A549 treated with ZK216348 at 1 μM for 4 hours (cell line): ENCODE measurements at places on chromosomes 2 and 18. TPM values are rescaled to one million over a fixed set of nuclear protein-coding genes. Genes with fewer than 3 reads are reported as not detected.

Gene AAK1
- total RNA-seq = 9.7 to 20.5 TPM (median 13.7 TPM) in 5 replicates

Gene SPP2
- not detected in 5 replicates for total RNA-seq

Gene CIB4
- total RNA-seq = 0.44 to 0.93 TPM (median 0.52 TPM) in 3 of 5 replicates, not detected in the others

Gene C1GALT1C1L
- 1.6 to 2.8 TPM (median 1.9 TPM) in 5 replicates for total RNA-seq

Gene PLEK
- total RNA-seq = not detected in 5 replicates

Gene SPC25
- total RNA-seq = 15.2 to 25.5 TPM (median 20.1 TPM) in 5 replicates

Gene SCN1A
- total RNA-seq = not detected in 5 replicates

Gene RGPD3
- 0.11 to 0.20 TPM (median 0.14 TPM) in 5 replicates for total RNA-seq

Gene C2orf72
- 5.3 to 8.1 TPM (median 6.5 TPM) in 5 replicates for total RNA-seq

Gene STON1
- total RNA-seq = 0.31 to 0.48 TPM (median 0.40 TPM) in 5 replicates

Gene TTC32
- 10.7 to 18.3 TPM (median 12.3 TPM) in 5 replicates for total RNA-seq

Gene KLHL30
- total RNA-seq = 0.19 to 0.37 TPM (median 0.26 TPM) in 5 replicates

Gene RFX8
- not detected in 5 replicates for total RNA-seq

Gene LDAH
- 16.9 to 24.1 TPM (median 18.0 TPM) in 5 replicates for total RNA-seq

Gene ADCYAP1
- not detected in 5 replicates for total RNA-seq

Gene LCT
- total RNA-seq = 0.04 to 0.06 TPM in 2 of 5 replicates, not detected in the others

Gene TRIM43
- not detected in 5 replicates for total RNA-seq

Gene MOCOS
- 2.6 to 4.8 TPM (median 2.7 TPM) in 5 replicates for total RNA-seq

Gene SKOR2
- total RNA-seq = not detected in 5 replicates

Gene HS1BP3
- 33.4 to 51.4 TPM (median 44.3 TPM) in 5 replicates for total RNA-seq

Gene SLC9A4
- not detected in 5 replicates for total RNA-seq

Gene ANKRD30B
- total RNA-seq = not detected in 5 replicates

Gene LIMS3
- not detected in 5 replicates for total RNA-seq

Gene DLX1
- 2.6 to 3.7 TPM (median 3.2 TPM) in 5 replicates for total RNA-seq

Gene SIGLEC15
- 0.05 to 0.12 TPM in 2 of 5 replicates, not detected in the others for total RNA-seq

Gene TGIF1
- total RNA-seq = 102 to 144 TPM (median 132 TPM) in 5 replicates

Gene GATA6
- 1.5 to 2.4 TPM (median 1.7 TPM) in 5 replicates for total RNA-seq

Gene CRYBA2
- not detected in 5 replicates for total RNA-seq

Gene GPD2
- total RNA-seq = 22.3 to 40.3 TPM (median 26.7 TPM) in 5 replicates

Gene IKZF2
- total RNA-seq = 0.09 to 0.33 TPM (median 0.19 TPM) in 4 of 5 replicates, not detected in the other

Gene MC5R
- total RNA-seq = not detected in 5 replicates

Gene MERTK
- 1.5 to 1.9 TPM (median 1.7 TPM) in 5 replicates for total RNA-seq

Gene ABCG5
- total RNA-seq = not detected in 5 replicates

Gene TRAK2
- total RNA-seq = 10.9 to 15.7 TPM (median 14.7 TPM) in 5 replicates

Gene DOK6
- not detected in 5 replicates for total RNA-seq

Gene RND3
- total RNA-seq = 48.7 to 72.5 TPM (median 58.7 TPM) in 5 replicates

Gene SMYD1
- not detected in 5 replicates for total RNA-seq

Gene NPHP1
- total RNA-seq = 5.4 to 11.7 TPM (median 8.1 TPM) in 5 replicates

Gene VWC2L
- not detected in 5 replicates for total RNA-seq

Gene TTL
- 29.5 to 45.5 TPM (median 42.1 TPM) in 5 replicates for total RNA-seq

Gene ITGA4
- total RNA-seq = 1.1 to 2.7 TPM (median 2.3 TPM) in 5 replicates
